ENCODE measurements at places on chromosomes 1 and 21.

GRCh38 chr1:55088413-55088812 is 49.1 kb downstream of the PCSK9 start:
- DNase-seq: no peak

GRCh38 chr1:211601982-211602670 is 23.2 kb upstream of the SLC30A1 start:
- DNase-seq: no peak

DNA sequence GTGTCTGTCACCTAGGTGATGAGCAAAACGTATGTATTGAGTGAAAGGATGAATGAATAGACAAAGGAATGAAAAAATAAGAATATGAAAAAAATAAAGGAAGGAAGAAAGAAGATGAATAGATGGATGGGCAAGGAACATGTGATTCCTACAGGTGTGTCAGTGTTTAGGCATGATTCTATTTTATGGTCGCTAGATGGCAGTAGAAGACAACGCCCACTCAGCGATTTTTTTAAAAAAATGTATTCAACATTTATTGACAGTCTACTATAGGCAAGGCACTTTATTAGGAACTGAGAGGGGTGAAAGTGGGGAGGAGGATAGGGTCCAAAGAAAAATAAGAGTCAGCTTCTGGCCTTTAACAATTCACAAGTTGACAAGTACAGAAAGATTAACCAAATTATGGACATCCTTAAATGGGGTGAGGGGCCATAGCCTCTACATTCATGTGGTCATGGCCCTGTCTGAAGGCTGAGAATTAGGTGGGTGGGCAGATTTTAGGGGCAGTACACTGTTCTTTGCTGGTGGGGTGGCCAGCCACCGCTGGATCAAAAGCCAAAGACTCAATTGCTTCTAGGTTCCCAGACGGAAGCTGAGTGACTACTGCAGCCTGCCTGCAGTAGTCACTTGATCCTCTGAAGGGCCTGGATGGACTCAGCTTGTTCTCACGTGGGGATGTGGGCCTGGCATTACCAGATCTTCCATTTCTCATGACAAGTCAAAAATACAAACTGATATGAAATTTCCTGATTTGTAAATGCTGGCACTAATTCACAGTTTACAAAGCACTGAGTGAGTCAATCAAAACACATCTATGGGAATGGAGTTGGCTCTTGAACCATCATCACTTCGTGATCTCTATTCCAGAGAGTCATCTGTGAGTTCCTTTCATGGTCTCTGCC is 83.9 kb downstream of the FASLG start:
- no peak for DNase-seq

DNA sequence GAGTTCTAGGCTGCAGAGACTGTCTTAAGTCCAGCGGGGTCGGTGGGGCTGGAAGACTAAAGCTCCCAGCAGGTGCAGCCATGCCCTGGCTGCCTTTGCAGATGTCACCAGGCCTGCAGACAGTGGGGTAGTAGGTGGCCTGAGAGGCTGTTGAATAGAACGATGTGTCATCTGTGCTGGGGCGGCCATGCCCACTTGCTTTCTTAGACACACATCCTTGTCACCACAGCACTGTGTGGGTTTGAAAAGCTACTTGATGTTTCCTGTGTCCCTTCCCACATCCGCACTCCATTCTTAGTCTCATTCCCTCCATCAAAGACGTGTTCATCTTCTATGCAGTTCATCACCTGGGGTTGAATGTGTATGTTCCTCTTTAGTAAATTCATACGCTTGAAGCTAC is 184.5 kb upstream of the TMEM51 start:
- peak; percentile 3 for DNase-seq

DNA sequence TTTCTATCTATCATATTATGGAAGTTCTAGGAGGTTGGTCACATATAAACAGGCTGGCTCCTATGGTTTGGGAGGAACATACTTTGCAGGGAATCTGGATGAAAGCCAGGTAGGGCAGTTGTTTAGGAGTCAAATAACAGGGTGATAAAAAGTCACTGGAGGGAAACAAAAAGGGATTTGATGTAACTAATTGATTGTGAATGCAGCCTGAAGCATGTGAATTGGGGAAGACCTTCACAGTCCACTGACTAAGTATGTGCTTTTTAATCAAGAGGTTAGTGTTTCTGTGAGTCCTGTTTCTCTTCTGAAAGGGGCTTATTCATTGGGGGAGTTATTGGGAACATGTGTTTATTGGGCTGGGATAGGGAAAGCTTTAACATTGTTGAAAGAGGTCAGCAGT is 41.3 kb downstream of the HMCN1 start:
- no peak for DNase-seq

DNA sequence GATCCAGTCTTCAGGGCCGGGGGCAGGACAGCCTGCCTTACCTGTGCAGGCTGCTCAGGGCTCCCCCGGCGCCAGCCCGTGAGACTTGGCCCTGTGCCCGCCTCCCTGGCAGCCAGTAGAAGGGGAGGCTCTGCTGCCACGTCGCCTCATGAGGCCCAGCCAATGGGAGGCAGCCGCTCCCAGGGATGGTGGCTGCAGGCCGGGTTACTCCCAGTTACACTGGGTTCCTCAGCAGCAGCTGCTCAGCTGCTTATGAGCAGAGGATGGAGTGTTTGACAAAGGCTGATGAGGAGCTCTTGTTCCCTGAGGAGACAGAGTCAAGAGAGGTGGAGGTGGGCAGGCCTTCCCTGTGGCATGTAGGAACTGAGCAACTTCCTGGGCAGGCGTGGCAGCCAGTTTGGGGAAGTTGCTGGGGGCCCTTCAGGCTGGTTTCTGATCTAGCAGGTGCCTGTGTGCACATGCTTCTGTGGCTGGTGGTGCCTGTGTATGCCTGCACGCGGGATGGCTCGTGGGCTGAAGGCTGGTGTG is 5.5 kb downstream of the MFSD2A start:
- no peak for DNase-seq

DNA sequence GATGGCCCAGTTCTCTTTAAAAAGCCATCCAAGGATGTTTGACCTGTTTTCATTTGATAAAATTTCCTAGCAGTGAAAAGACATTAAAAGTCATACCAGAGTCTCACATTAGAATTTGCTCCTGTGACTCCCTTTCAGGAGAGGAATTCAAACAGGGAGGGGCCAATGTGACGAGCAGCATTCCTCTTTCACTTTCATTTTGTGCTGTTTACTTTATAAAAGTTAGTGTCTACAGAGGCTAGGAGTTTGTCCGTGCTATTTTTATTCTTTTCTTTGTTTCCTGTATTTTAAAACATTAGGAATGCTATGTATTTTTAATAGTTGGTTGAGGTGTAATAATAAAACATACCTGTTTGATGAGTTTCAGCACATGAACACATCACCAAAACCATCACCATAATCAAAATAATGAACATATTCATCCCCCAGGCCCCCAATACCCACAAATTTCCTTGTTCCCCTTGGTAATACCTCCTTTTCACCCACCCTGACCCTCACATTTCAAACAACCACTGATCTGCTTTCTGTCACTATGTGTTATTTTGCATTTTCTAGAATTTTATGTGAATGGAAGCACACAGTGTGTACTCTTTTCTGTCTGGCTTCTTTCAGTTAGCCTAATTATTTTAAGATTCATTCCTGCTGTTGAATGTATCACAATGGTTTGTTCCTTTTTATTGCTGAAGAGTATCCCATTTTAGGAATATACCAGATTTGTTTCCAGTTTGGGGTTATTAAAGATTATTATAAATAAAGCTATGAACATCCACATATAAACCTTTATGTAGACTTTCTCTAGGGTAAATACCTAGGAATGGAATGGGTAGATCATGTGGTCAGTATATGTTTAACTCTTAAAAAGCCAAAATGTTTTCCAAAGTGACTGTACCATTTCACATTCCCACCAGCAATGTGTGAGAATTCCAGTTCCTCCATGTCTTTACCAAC is 129.5 kb downstream of the TENT5C start:
- no peak for DNase-seq

DNA sequence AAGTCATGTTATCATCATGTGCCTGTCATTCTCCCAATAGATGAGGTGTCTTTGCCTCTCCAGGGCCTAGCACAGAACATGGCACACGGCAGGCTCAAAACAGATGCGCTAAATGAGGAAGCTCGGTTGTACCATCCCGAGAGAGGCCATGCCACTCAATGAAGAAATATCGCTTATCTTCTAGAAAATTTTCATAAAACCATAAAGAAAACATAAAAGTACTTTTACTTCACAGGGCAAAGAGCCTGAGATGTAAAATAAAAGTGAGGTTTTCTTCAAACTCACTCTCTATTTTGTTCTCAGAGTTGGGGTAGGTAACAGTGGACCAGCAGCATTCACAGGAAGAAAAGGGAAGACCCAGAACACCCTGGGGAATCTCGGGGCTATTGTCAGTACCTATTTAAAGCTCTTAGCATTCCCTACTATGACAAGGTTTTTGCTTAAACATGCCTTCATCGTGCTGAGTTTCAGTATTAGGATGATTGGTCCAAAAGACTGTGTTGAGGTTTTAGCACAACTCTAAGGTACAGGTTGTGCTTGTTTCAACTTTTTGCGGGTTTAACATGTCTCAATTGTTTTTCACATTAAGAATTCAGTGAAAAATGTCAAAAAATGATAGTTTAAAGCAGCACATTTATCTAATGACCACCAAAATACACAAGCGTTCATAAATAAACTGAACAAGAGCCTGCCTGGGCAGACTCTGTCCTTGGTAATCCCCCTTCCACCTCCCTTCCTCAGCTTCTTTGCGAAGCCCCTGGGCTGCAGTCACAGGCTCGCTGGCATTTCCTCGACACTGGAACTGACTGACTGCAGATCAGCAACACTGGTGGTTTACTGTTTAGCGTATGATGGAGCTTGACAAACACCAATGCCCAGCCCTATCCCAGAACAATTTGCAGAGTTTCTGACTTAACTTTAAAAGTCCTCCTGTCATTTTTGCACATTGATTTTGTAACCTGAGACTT is 55.6 kb downstream of the COQ8A start:
- no peak for DNase-seq

- DNase-seq: no peak
Observed at GRCh38 chr1:169367096-169367685, 406 bp downstream of the NME7 start.

GRCh38 chr1:108758796-108759195 is 12.3 kb downstream of the STXBP3 start:
- DNase-seq: no peak

GRCh38 chr1:24309762-24310485 is 9.2 kb upstream of the GRHL3 start:
- DNase-seq: no peak

DNA sequence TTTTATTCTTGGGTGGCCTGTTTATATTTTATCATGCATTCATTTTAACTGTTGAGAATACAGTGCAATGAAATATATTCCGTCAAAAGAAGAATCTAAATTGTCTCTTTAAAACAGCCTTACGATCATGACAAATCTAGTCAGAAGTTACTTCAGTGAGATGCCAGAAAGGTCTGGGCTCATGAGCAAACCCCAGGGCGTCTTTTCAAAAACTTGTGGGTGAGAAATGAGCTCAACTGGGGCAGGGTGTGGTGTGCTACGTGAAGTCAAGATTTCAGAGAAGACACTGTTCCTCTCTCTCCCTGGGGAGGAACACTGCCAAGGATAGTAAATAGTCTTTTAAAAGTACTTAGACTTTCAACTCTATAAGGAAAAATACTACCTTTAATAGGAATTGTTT is 13.4 kb upstream of the UAP1 start:
- no peak for DNase-seq

- DNase-seq: no peak
Observed at GRCh38 chr1:27577504-27578188, 26.3 kb downstream of the AHDC1 start.

- no peak for DNase-seq
Observed at GRCh38 chr21:33968080-33968994, 52.7 kb upstream of the ATP5PO start.

GRCh38 chr1:3423245-3423829 is 31.1 kb upstream of the ARHGEF16 start:
- no peak for DNase-seq

DNA sequence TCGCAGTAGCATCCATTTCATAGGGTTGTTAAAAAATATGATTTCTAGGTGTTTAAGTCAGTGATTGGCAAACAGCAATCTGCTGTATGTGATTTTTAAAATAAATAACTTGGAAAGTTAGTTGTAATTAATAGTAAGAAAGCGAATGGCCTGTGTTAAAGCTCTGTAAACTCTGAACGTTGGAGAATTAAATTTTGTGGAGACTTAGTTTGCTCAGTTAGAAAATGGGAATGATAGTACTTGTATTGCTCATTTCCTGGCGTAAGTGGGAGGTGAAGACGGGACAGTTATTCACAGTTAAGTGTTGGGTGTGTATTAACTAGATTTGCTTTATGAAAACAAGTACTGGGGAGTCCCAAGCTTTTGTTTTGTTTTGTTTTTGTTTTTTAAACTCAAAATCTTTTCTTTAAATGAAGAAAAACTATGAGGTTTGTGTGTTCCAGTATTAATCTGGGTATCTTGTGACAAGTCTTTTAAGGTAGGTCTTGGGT is 995 bp downstream of the CACYBP start:
- DNase-seq: no peak

DNA sequence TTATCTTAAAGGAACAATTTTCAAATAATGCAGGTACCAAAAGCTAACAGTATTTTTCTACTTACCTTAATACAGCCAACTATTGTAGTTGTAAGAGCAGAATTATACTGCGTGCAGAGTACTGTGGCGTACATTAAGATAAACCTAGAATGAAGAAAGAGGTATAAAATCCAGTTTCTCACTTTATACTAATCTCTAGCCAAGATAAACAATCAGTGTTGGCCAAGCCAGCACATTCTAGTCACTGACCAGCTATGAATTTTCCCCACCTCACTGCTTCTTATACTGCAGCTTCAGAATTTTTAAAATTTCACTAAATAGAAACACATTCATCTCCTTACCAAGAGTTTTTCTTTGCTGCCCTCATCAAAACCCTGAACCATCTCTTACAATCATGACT is 33.6 kb downstream of the SLC35D1 start:
- DNase-seq: no peak

GRCh38 chr1:5456090-5456811 is 536.0 kb downstream of the NPHP4 start:
- no peak for DNase-seq

DNA sequence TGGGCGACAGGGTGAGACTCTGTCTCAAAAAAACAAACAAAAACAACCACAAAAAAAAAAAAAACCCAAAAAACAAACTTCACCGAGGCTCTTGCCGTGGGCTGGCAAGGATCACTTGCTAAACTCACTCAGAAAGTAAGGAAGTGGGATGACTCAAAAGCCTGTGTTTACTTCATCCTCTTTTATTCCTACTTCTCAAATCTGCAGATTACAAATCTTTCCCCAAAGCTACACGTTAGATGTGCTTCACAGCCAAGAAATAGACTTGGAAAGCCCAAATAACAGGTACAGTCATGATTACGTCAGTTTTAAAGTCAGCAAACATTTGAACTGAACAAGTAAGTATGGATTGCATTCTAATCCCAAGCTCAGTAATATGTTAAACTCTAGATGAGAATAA is 359.3 kb downstream of the ADGRL2 start:
- DNase-seq: no peak

DNA sequence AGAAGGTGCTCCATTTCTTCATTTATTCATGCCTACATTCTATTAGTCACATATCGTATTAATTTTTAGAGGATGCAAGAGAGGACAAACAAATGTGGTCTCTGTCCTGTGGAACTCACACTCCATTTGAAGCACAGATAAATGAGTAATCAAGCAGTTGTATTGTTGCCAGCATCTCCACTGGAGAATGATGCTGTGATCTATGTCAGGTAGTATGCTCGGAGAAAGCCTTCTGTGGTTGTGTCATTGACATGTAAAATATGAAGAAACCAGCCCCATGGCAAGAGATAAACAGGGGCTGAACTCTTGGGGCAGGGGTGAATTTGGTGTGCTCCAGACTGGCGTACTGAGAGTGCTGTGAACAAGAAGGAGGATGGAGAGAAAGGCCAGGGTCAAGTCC is 101.2 kb downstream of the FASLG start:
- DNase-seq: no peak

Data from activated T-cell treated with anti-CD3 and anti-CD28 coated beads for 1 hour (primary cell).